Skeletal muscle cell (primary cell): ENCODE measurements at places on chromosomes 4 and X.

GRCh38 chrX:147838465-147839131 lies 73.1 kb upstream of the FMR1 start:
- DNase-seq = no peak

- DNase-seq = no peak
Measured at GRCh38 chrX:19852014-19853005, 35.1 kb downstream of the SH3KBP1 start.

- DNase-seq = no peak
Measured at GRCh38 chr4:9703391-9703790, 78.0 kb upstream of the DRD5 start.

GRCh38 chr4:54719378-54719777 lies 61.6 kb downstream of the KIT start:
- no peak for DNase-seq

GRCh38 chr4:7003879-7004240 lies 39.3 kb upstream of the TADA2B start:
- DNase-seq = no peak
